ENCODE measurements at places on chromosomes 1 and 21.

DNA sequence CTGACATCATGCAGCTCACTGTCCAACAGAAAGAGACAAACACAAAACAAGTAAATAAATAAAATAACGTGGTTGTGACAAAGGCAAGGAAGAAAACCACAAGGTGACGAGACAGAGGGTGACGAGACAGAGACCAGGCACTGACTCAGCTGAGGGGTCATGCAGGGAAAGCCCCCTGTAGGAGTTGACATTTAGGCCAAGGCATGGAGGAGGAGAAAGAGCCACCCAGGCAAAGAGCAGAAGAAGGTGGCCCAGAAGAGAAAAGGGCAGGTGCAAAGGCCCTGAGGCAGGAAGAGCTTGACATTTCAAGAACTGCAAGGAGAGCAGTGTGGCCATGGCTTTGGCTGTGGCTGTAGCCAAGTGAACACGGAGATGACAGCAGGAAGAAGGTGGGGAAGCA lies 65.1 kb upstream of the ID3 start:
- DNase-seq: no peak

GRCh38 chr21:33403128-33403785 lies at the start of gene IFNGR2:
IFNGR2 (plus strand) TSS chr21:33403413; CDS start chr21:33403544, 131 bp downstream.
- DNase-seq: peak; percentile 47

GRCh38 chr1:104084380-104084779 lies 334.7 kb downstream of the AMY1C start:
- no peak for DNase-seq

- no peak for DNase-seq
Measured at GRCh38 chr1:167708940-167709389, 12.8 kb upstream of the MPZL1 start.

DNA sequence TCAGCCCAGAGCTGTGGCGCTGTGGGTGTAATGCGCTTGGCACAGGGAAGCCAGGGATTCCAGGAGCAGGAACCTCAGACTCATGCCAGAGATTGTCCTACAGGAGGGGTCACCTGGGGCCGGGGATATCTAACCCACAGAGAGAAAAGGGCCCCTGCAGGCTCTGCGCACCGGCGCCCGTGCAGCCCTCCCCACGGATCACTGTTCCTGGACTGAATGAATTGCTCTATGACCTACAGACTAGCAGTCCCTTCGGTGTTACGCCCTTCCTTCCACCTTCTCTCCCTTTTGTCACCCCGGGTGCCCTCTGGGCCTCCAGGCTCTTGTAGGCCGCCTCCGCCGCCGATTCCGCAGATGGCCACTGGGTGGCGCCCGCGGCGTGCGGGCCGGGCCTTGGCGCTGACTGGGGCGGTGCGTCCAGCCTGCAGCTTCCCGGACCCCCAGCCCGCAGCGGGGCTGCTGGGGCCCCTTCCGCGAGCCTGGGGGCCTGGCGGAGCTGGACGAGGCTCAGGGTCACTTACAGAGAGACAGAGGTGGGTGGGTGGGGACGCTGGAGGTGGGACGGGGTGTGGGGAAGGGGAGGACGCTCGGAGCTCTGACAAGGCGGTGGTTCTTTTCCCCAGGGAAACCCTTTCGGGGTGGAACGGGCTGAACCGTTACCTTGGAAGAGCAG lies 101.3 kb downstream of the IER5 start:
- DNase-seq: peak; percentile 82

All from naive thymus-derived CD4-positive, alpha-beta T cell (primary cell).